ENCODE measurements at places on chromosomes 1 and 21.

GRCh38 chr1:39090757-39091380 is 64.7 kb downstream of the NDUFS5 start:
- no peak for DNase-seq

DNA sequence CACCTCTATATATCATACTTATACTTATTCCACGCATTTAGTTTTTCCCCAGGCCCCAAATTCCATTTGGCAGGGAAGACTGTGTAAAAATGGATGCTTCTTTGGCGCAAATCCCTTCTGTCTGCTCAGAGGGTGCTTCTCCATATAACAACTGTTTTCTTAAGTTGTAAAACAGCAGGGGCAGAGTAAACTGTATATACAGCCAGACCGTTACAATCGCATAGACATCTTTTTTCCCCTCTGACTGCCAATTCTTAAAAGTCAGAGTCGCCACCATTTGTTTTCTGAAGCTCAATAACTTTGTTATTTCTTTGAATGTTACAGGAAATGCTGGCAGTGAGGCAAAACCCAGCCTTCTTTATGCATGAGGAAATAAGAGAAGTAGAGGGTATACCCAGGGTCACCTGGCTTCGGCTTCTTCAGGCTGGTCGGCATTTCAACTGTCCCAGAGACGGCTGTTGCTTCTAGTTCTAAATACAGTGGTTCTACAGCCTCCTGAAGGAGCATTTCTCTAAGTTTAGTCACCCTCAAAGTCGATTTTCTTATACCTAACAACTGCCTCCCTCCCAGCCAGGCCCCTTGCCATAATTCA is 188.4 kb downstream of the CLIC6 start:
- DNase-seq = no peak

GRCh38 chr1:170853302-170853701 is 82.0 kb upstream of the MROH9 start:
- no peak for DNase-seq

GRCh38 chr21:44926331-44927101 is 5.8 kb upstream of the ITGB2 start:
- no peak for DNase-seq

DNA sequence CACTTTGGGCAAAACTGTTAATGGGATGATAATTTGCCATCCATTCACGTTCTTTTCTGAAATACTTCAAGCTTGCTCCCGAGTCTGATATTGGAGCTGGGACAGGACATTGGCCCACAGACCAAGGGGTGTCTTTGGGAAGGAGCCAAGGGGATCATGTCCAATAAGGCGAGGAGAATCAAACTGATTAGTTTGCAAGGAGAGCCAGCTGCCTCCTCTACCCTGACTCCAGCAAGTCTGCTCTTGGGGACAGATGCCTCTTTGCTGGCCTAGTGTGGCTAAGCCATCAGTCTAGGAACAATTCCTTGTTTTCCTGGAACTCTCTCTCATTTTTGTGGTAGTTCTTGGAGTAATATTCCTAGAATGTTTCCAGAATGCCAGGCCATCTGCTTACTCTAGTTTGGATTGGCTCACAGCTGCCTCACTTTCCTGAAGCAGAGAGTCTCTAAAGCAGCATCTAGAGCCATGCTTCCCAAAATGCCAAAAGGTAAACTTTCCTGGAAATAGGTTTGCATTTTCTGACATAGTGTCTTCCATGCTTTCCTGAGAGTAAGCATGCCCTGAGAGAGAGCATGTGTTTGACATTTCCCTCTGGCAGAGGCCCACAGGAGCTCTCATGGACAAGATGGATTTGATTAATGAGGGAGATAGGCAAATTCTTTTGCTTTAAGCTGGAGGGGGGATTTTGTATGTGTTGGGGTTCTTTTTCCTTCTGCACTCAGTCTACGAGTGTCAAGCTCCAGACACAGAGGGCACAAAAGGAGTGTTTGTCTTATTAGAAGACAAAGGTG is 145.6 kb downstream of the GDAP2 start:
- peak; percentile 16 for DNase-seq

- DNase-seq = no peak
Measured at GRCh38 chr1:199243423-199244061, 604.7 kb downstream of the PTPRC start.

- DNase-seq = no peak
Measured at GRCh38 chr1:209383422-209383821, 200.1 kb upstream of the CAMK1G start.

DNA sequence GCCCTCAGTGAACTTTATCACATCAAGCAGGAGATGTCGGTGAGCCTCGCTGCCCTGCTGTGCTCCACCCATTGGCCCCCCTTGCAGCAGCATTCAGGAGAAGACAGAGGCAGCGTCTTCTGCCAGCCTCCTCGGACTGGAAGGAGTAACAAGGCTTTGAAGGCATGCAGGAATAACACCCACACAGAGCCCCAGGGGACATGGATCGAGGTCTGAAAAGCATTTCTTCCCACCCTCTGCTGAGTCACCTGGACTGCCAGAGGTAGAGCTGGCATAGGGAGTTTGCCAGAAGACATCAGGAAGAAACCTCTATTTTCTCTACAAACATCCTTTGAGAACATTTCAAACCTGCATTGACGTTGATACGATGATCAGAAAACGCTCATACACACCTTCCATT is 42.9 kb downstream of the COL18A1 start:
- DNase-seq = no peak
